CD4-positive, alpha-beta T cell treated with Interferon alpha-2 for 1 hour (primary cell): ENCODE measurements at places on chromosomes 13 and 19.

DNA sequence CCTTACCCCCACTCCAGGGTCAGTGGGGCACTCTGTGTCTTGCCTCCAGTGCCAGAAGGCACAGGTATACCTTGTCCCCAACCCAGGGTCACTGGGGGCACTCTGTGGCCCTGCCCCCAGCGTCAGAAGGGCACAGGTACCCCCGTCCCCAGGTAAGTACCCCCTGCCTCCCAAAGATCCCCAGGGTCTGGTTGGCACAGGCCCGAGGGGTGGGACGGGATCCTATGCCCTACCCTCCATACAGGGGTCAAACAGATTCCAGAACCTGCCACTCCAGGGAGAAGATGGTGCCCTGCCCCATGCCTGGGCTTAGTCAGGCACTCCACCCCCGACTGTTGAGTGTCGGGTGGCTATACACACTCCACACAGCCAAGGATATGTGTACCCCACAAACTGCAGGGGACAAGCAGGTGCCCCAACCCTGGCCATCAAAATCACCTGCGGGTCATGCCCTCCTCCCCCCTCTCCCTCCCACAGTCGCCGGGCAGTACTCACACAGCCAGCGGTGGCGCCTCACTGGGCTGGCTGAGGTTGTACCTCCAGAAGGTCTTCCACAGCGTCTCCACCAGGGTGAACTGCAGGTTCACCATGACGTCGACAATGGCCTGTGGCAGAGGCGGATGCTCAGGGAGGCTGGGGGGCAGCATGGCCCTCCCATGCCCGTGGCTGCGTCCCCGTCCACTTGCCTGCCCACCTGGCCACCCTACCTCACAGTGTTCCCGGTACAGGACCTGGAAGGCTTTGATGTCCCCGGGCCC lies 13.8 kb downstream of the DCAF15 start:
- no peak for DNase-seq

GRCh38 chr13:50969691-50970090 lies 60.1 kb downstream of the RNASEH2B start:
- no peak for DNase-seq

DNA sequence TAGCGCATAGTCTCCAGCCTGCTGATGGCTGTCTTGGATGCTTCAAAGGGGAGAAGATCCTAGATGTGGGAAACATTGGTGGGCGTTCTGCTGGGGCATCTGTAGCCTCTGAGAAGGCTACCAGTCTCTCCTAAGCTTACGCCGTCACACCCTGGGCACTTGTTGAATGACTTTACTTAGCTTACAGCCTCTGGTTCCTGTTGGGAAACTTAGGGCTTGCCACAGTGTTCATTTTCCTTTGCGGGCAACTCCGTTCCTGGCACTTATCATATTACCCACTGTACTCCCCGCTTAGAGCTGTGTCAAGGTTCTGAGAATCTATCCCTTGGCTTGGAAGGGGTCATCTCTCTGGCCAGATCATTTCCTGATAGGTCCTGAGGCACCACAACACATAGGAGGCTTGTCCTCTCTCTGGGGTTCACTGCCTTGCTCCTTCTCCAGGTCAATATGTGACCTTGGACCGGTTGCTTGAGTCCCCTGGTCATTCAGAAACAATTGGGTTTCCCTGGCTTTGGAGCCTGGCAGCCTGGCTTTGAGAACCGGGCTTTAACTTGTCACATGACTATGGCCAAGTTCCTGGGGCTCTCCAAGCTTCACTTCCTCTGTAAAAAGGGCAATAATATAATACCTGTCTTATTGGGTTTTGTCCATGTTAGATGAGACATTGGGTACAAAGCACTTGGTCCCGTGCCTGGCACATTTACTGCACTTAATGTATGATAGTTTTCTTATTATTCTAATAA lies 20.5 kb upstream of the ALOX5AP start:
- no peak for DNase-seq

DNA sequence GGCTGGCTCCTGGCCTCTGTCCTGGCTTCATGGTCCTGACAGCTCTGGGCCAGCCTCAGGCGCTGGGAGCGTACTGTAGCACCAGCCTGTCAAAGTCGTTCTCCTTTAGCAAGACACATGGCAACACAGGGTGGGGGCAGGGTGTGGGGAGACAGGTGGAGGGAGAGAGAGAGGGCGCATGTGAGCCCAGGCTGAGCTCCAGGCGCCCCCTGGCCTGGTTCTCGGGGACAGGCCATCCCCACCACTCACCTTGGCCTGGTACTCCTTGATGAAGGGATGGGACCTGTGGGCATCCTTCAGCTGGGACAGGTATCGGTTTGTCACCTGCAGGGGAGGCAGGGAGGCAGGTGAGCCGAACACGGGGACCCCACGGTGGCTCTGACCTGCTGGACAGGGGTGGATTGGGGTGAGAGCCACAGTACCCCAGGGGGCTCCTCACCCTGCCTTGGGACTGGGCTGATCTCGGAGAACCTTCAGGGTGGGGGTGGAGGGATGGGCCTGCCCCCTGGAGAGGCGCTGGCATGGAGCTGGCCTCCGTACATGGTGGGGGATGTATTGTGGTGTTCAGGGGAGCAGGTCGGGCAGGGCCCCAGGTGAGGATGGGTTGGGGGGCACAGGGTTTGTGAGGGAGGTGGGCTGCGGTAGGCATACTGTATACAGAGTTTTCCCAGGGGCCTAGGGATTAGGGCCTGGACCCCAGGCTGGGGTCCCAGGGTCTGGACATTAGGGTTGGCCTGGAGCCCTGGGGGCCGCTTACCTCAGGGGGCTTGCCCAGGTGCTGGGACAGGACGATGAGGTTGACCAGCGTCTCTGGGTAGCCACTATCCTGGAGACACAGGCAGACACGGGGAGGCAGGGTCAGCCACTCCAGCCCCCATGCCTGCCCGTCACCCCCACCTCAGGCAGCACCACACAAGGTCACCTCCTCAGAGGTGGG lies 3.9 kb upstream of the CERS1 start:
- DNase-seq, result no peak

DNA sequence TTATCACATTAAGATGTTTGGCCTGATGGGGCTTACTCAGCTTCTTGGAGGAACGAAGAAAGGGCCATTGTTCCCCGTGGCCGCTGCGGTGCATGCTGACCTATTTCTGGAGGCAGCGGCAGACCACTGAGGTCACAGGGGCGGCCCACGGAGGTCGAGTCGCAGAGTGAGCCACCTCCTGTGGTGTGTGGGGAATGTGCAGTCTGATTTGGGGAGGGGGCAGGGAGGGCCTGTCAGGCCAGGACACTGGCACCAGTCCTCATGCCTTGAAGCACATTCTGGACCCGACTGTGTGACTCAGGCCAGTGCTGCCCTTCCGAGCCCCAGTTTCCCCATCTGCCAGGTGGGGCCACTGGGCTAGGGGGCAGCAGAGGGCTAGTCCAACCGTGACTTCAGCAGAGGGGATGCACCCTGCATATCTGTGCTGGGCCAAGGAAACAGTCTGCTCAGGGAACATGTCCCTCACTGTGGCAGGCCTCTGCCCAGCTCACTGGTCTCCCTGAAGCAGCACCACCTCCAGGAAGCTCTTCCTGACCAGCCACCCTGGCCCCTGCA lies 6.3 kb downstream of the SLC7A10 start:
- no peak for DNase-seq

DNA sequence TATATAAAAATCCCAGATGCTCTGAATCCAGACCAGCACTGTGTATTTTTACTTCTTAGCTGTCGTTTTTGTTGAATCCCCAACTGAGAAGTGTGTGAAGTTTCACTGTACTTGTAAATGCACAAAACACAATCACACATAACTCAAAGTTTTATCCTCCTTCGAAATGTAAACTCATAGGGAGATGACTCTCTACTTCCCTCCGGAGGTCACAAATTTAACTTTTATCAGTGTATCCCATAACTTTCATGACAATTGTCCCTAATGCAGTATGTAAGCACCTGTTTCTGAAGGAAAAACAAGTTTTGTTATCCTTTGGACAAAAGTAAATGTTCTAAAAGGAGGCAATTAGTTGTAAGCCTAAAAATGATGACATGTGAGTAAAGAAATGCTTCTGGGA lies 665.0 kb upstream of the SLITRK6 start:
- no peak for DNase-seq

- DNase-seq, result no peak
These were observed 27.3 kb downstream of the EPSTI1 start for GRCh38 chr13:42964761-42965161.

- DNase-seq, result no peak
These were observed 579.4 kb upstream of the PRR20A start for GRCh38 chr13:56561327-56561726.

DNA sequence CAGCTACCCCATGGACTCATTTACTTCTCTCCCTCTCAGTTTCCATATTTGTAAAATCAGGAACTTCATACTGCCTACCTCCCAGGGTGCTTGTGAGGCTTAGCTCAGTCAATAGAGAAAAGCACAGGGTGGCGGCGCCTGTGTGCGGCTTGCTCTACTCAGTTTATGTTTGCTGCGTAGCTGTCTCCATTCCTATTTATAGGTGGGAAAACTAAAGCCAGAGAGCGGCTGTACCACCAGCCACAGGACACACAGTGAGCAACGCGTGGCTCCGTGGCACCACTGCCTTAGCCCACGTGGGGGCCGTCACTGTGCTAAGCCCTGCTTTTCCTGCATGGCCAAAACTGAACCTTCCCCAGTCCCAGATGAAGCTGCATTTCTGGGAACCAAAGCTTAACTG lies 292.4 kb downstream of the TEX29 start:
- no peak for DNase-seq

DNA sequence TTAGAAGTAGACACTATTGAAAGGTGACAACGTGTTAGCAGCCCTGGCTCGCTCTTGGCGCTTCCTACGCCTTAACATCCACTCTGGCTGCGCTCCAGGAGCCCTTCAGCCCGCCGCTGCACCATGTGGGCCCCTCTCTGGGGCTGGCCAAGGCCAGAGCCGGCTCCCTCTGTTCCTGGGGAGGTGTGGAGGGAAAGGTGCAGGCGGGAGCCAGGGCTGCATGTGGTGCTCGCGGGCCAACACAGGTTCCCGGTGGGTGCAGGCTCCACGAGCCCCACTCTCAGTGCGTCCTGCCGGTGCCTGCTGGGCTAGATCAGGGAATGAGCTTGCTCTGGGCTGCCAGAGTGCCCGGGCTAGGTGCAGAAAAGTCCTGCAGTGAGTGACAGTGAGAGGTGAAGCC lies 1284.3 kb downstream of the OLFM4 start:
- no peak for DNase-seq

- no peak for DNase-seq
These were observed 22.1 kb downstream of the MIPEP start for GRCh38 chr13:23867027-23867491.

DNA sequence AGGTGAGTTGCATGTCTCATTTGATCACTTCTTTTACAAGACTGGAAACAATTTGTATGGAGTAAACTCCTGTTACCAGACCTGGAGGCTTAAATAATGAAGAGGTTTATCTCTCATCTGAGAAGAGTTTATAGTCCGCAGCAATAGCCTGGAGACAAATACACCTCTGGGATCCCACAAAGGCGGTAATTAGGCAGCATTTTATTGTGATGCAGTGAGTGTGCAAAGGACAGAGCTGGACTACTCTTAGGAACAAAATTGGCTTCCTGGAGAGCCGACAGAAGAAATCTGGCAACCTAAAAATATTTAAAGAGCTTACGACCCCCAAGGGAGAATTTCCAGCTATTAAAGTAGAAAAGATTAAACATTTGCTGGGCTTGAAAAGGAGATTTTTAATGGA lies 11.8 kb upstream of the KATNAL1 start:
- DNase-seq, result no peak

- no peak for DNase-seq
These were observed 177.2 kb downstream of the STK24 start for GRCh38 chr13:98399756-98400155.

GRCh38 chr13:105914291-105915036 lies 621.0 kb downstream of the EFNB2 start:
- DNase-seq, result no peak

DNA sequence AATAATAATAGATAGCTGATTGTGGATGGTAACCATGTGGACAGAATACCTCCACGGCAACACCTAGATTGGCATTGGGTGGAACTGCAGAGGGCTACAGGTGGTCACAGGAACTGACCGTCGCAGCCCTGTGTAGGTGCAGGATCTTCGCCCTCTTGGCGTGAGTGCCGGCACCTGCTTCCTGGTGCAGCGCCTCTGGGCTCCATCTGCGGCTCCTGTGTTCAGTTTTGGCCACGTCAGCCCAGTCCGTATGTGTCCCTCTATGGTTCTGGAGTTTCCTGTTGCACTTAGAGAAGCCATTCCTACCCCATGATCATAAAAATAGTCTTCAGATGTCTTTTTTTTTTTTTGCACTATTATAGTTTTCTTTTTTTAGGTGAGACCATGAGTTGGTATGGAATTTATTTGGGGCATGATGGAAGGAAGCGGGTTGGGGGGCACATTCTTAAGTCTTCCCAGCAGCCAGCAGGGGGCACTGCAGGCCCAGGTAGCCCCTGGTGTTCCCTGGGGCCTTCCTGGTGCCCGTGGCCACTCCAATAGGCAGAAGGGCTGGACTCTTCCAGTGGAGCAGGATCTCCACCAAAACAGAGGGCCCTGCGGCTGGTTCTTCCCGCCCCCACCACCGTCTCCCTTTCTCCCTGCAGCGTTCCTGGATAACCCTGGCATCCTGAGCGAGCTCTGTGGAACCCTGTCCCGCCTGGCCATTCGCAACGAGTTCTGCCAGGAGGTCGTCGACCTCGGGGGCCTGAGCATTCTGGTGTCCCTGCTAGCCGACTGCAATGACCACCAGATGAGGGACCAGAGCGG lies 10.1 kb upstream of the SLC25A42 start:
- peak; percentile 55 for DNase-seq

GRCh38 chr13:111388851-111389500 lies 68.5 kb downstream of the TEX29 start:
- no peak for DNase-seq

DNA sequence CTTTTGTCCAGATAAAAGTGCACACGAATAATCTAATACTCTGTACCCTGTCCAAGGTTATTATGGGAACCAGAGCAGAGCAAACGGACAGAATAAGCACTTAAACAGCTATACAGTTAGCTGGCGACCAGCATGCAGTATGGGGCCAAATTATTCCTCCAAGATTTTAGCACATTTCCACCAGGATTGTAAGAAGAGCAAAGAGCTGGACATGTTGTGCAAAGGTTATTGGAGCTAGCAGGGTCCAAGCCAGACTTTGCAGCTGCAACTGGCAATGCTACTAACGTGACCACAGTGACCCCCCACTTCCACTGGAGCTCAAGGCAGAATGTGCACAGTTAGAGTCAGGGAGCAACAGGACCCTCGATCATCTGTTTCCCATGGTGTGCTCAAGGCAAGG lies 89.9 kb downstream of the COL4A1 start:
- DNase-seq, result no peak

DNA sequence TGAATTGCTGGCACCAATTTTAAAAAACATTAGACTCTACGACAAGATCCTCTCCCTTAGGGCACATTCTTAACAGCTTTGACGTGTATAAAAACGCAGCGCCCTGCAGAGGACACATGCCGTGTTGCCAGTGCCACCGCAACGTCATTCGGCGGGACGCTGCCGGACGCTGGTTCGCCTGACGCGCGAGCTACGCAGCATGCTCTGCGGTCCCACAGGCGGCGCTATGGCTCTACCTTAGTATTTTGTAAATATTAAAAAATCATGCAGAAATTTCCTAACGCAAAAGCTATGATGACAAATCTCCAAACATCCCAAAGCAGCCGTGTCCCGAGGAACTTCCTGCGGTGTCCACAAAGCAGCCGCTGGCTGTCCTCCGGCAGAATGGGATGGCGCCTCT lies 4.2 kb upstream of the ADPRHL1 start:
- DNase-seq, result no peak
